ENCODE measurements at places on chromosomes 4 and X. TPM values are rescaled to one million over a fixed set of nuclear protein-coding genes. Genes with fewer than 3 reads are reported as not detected.
A peak's percentile ranks its signal among the peaks of the same experiment; 100 is the strongest.

GRCh38 chrX:125646195-125646594 is 326.5 kb downstream of the TEX13C start:
- H3K27me3 ChIP-seq = no peaks in the 10 kb centered on the region
- no peak overlapping the region for H3K27ac ChIP-seq
- no peaks in the 10 kb centered on the region for H3K4me1 ChIP-seq
- H3K4me3 ChIP-seq = no peak overlapping the region

GRCh38 chr4:160894809-160895208 is 1269.0 kb downstream of the FSTL5 start:
- no peaks in the 10 kb centered on the region for H3K36me3 ChIP-seq
- no peaks in the 10 kb centered on the region for H3K27me3 ChIP-seq
- no peaks in the 10 kb centered on the region for H3K4me1 ChIP-seq

GRCh38 chrX:101813200-101813599 is 118.6 kb downstream of the ZMAT1 start:
- DNase-seq = peak; percentile 58
- no peak overlapping the region for H3K27ac ChIP-seq
- no peaks in the 10 kb centered on the region for H3K36me3 ChIP-seq
- no peak overlapping the region for H3K4me3 ChIP-seq

GRCh38 chrX:20711366-20711765 is 444.7 kb upstream of the RPS6KA3 start:
- H3K36me3 ChIP-seq = no peaks in the 10 kb centered on the region
- H3K4me1 ChIP-seq = no peaks in the 10 kb centered on the region
- H3K27me3 ChIP-seq = no peaks in the 10 kb centered on the region
- DNase-seq = no peak
- no peak overlapping the region for H3K27ac ChIP-seq

The GPRIN3 gene
- 6.1 TPM for total RNA-seq

The SSX5 gene
- total RNA-seq = not detected

Measured in vagina (tissue), 2 donors.